Amygdala (tissue), 56 donors: ENCODE measurements at places on chromosomes 4 and X.

- no peak for DNase-seq
These were observed 16.8 kb downstream of the SH3TC1 start for GRCh38 chr4:8215641-8216442.

GRCh38 chrX:155086202-155086840, 15.0 kb downstream of the BRCC3 start:
- DNase-seq: no peak

DNA sequence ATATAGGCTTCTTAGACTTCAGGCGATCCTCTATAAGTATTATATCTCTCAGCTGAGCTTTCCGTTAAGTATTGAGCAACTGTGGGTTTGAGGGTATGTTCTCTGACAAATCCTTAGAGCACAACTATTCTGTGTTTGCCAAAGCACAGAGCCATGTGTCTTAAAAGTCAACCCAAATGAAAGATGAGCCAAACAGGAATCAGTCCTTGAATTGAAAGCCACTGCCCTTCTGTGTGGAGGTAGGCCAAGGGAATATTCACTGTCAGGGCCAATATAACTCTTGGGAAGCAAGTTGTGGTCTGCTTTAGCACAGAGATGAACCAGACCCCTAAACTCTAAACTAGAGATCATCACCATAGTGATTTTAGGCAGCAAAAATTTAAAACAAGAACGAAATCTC, 164.0 kb downstream of the STAG2 start:
- DNase-seq: no peak

DNA sequence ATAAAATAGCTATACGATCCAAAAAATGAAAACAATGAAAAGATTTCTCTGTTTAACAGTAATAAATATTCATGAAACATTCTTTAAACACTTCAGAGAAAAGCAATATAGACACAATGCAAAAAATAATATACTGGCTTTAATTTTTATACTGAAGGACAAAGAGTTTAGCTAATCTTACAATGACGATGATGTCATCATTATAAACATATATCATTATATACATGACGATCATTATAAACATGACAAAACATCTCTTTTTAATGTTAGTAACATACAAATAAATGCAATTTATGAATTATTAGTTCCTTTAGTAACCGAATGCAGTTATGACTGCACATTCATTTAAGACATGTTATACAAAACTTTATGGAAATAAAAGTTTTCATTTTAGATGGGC, 1434.6 kb downstream of the PCDH18 start:
- DNase-seq: no peak

DNA sequence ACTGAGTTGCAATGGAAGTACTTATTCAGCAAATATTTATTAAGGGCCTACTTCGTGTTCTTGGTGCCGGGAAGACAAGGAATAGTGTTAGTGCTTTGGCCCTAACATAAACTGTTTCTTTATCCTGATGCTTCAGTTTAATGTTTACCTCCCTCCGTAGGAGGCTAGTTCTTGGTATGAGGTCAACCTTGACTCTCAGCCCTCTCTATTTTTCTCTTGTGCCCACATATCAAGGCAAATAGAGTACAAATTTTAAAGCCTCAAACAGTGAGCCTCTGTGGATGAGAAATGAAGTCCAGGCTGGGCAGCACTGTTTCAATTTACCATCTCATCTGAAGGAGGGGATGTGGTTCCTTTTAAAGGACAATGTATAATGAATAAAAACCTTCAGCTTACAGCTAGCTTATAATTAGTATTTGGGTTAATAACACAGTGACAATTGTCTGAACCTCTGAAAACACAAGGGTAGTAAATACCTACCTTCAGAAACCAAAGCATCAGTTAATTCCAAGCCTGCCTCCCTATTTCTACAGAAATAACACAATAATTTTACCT, 68.5 kb downstream of the SH3RF1 start:
- DNase-seq: no peak

DNA sequence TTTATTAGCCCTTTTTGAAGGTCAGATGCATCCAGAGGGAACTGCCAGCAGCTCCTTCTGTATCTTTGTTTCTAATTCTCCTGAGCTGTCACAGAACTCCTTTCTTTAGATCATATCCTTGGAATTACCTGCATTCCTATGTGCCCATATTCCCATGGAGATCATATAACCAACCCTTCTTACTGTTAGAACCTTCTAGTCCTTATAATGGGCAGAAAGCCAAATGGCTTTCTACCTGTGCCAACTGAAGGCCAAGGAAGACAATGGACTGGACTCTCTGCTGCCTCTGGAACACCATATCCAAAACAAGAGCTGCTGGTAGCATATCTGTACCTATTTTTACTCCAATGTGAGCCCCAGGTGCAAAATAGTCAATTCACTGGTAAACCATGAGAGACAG, 60.7 kb downstream of the TBC1D9 start:
- DNase-seq: no peak

DNA sequence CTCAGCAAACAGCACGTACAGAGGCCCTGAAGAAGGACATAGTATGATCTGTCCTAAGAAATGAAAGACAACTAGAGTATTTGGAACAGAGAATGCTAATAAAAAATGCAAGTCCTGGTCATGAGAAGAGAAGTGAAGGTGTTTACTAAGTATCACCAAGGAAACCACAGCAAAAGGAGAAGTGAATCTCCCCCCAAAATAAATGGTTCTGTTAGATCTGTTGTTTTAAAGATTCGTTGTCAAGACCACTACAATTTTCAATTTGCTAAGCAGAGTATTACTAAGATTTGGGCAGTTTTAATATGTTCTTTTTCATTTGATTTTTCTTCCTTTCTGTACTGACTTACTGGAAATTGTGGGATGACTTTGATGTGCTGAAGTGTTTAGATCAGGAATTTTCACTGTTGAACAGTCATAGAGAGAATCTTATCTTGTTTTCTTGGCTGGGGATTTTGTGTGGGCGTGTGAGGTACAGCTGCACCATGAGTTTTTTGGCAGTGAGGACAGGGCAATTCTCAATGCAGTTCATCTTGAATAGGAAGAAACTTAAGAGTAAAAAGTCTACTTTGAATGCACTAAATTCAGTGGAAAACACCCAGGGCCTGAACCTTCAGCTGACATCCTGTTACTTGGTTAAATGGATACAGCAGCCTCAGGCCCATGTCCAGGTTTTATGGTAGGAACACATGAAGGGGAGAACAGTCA, 132.2 kb downstream of the STIM2 start:
- DNase-seq: no peak

DNA sequence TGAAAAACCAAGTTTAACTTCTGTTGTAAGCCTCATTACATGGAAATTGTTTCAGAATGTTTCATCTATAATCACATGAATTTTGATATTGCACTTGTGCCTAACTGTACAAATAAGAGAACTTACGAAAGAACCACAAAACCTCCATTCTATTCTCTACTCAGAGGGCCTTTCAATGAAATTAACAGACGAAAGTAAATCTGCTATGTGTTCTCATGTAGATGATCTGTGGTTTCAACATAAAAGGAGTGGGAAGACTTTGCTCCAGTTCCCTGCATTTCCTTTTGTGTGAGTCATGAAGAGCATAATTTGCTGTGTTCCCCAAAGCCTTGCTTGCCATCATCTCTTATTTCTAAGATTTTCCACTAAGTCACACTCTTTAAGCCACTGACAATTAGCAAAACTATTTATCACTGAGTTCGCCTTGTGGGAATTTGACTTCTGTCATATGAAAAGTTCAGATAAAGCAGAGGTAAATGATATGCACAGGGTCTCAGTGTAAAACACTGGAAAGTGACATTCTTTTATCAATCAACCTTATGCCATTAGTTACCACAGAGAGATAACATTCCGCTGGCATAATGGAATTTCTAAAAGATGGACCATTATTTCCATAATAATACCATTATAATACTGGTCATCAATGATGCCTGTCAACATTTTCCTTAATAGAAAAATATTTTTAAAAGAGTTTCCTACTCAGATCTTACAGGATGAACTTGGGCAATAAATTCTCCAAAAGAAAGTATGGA, 329.8 kb downstream of the NR3C2 start:
- DNase-seq: no peak

- no peak for DNase-seq
These were observed 63.8 kb downstream of the GPRIN3 start for GRCh38 chr4:89243733-89244252.

- no peak for DNase-seq
These were observed 14.0 kb downstream of the SHOX start for GRCh38 chrX:644304-645281.

- DNase-seq: no peak
These were observed 76.7 kb downstream of the SLC4A4 start for GRCh38 chr4:71415491-71415890.

GRCh38 chrX:10444204-10444603, 176.2 kb downstream of the MID1 start:
- no peak for DNase-seq

- no peak for DNase-seq
These were observed 127.3 kb upstream of the FAT4 start for GRCh38 chr4:125187226-125188176.

- no peak for DNase-seq
These were observed 14.6 kb downstream of the CLCN3 start for GRCh38 chr4:169634975-169635374.

GRCh38 chr4:76308548-76308947, 2.0 kb downstream of the STBD1 start:
- DNase-seq: no peak

DNA sequence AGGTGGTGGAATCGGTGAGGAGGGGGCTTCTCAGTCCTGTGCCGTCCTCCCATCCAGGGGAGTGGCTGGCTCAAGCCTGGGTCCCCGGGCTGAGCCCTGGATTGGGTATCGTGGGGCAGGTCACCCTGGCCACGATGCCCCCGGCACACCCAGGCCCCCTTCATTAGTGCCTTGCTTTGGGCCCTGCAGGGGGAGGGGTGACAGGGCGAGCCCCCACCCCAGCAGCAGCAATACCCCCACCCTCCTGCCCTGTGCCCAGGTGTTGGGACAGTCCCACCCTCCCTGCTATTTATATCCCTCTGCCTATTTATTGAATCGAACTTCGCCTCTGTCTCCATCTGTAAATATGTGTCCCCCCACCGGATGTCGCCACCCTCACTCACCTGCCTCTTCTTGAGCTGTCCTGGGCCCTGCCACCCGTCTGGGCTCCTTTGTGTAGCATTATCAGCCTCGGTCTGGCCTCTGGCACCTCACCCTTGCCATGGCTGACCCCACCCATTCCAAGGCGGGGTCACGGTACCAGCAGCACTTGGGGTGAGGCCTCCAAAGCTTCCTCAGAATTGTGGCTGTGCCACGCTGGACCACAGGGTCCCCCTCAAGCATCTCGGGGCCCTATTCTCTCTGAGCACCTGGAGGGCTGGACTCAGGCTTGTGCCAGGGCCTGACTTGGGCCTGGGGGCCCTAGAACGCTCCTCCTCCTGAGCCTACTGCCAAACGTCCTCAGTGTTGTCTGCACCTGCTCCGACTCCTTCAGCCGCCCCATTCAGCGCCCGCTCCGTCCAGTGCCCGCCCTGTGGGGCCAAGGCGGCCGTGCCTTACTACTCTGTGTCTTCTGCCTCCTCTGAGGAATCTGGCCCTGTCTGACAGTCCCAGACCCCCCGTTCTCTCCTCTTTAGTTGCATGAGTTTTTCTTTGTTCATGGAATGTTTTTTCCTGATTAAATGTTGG, 6.1 kb downstream of the LAGE3 start:
- no peak for DNase-seq

GRCh38 chr4:111323916-111324315, 701.0 kb upstream of the PITX2 start:
- DNase-seq: no peak

- DNase-seq: no peak
These were observed 107.8 kb downstream of the CCNG2 start for GRCh38 chr4:77264826-77265225.

DNA sequence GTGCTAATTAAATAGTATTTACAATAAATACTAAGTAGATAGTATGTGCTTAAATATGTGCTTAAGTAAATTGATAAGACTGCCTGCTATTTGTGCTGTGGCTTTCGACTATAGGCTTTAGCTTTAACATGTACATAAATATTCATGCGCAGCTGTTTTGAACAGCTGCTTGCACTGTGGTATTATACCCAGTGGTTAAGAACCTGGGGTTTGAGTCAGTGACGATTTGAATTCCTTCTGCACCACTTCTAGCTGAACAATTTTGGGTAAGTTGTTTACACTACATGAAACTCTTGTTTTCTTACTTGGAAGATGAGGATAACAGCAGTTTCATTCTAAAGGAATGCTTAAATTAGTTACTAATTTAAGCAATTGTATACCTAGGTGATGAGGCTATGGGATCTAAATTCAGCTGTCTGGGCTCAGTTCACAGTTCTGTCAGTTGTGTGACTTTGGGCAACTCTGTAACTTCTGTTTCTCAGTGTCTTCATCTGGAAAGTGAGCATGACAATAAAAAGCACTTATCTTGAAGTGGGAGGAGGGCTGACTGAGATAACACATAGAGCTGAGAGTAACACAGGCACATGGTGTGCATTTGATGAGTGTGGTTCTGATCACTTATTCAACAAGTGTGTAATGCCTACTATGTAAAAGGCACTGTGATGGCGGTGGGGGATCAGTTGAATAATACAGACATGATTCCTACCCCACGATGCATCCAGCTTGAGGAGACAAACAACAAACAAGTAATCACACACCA, 37.0 kb downstream of the HPGDS start:
- DNase-seq: no peak

DNA sequence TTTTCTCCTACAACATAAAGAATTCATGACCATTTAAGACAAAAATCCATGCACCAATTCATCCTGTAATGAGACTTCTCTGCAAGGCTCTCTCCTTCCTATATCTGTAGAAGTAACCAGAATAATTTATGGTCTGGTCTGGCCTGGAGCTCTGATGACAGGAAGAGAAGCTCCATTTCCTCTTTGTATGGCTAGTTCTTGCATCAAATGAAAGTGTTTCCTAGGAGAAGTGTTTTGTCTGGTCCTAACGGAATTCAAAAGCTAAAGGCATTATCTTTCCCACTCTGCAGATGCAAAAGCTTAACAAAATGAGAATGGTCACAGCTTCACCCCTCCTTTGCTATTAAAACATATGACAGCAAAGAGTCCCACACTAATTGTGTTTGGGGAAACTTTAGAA, 55.1 kb downstream of the SPATA18 start:
- no peak for DNase-seq

- DNase-seq: no peak
These were observed 762 bp downstream of the PIGA start for GRCh38 chrX:15334561-15334960.

GRCh38 chr4:56787380-56787779, 34.1 kb downstream of the SPINK2 start:
- DNase-seq: no peak

DNA sequence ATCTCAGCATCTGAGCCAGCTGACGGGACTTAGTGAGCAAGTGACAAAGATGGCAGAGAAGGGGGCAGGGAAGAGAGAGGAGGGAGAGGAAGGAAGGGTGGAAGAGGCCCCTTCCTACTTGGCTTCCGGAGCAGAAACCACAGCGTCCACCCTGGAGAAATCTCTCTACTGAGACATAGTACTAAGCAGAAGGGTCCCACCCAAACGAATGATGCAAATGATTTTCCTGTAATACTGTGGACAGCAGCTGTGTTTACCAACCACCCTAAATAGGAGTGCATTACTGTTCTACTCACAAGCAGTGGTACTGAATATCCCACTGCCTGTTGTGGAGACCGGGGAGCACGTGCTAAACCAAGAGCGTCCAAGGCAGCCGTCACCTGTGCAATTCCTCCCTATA, 29.4 kb downstream of the DTHD1 start:
- no peak for DNase-seq

GRCh38 chrX:3244203-3244743, 102.2 kb downstream of the MXRA5 start:
- DNase-seq: no peak

- DNase-seq: no peak
These were observed 59.2 kb downstream of the RBM47 start for GRCh38 chr4:40570348-40571077.

GRCh38 chr4:161342881-161343568, 820.8 kb downstream of the FSTL5 start:
- DNase-seq: no peak

- DNase-seq: no peak
These were observed 88.5 kb downstream of the KIT start for GRCh38 chr4:54746218-54746617.
